ENCODE measurements at places on chromosomes 6 and 20. TPM values are rescaled to one million over a fixed set of nuclear protein-coding genes. Genes with fewer than 3 reads are reported as not detected.

HMGA1 gene
- 59.4 TPM for total RNA-seq

TXLNB gene
- total RNA-seq = 0.59 TPM

ULBP1 gene
- total RNA-seq = 0.88 TPM

EBF4 gene
- total RNA-seq = under 0.01 TPM

Data from osteoblast (primary cell).